ENCODE measurements at places on chromosomes 2 and 18.

DNA sequence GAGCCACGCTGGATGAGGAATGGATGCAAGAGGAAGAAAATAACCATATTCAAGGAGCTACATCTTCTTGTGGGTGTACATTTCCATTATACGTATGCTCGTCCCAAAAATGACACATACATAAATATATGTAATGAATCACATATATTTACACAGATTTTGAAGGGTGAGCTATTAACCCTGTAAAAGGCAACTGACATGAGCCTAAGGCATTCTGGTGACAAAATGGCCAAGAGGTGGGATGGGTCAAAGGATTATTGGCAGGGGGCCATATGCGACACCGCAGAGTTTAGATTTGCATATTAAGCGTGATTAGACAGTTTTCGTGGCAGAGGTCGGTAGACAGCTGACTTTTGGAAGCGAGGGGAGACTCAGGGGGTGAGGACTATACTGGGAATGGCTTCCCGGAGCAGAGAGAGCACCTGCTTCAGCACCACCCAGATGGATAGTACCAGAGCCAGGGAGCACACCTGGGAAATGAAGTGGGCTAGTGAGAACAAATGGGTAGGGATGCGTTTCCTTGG is 431 bp upstream of the CNRIP1 start:
- no peak for DNase-seq

DNA sequence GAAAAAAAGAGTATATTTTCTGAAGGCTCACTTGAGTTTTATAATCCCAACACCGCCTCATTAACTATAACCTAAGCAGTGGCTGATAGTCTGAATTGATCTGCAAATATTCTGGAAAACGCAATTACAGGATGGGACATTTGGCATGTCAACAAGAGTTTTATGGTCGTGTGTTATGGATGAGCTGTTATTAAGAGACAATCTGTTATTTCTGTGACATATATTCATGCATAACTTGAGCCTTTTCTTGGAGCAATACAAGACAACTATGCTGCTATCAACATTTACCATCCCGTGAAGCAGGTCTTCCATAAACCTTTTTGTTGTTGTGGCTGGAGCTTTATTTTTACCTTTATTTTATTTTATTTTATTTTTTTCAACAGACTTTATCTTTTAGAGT is 164.4 kb downstream of the SCG2 start:
- no peak for DNase-seq

DNA sequence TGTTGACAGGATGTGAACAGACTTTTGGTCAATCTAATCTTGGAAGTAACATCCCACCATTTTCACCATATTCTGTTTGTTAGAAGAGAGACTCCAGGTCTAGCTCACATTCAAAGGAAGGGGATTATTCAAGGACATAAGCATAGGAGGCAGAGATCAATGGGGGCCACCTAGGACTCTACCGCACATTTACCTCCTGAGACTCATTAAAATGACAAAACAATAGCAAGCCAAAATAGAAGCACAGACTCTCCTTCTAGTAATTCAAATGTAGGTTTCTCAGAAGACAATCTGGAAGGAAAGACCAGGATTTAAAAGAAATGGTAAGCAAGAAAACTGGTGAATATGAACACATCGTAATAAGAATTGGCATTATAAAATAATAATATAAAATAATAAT is 156.4 kb upstream of the KYNU start:
- DNase-seq = no peak

DNA sequence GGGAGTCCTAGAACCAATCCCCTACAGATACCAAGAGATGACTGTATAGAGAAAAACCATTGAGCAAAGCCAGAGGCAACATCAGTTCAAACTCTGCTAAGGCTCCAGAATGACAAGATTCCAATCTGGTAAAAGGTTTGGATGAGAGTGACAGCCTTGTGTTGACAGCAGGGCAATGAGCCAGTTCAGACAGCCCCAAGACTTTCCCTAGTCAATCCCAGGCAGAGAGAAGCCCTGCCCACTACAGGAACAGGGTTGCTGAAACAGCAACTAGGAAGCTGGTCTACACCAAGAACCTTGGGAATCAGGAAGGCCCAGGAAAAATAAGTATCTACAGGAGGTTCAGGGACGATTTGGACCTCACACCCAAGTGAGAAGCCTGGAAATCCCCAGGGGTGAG is 3.3 kb downstream of the PSTPIP2 start:
- DNase-seq = no peak

- DNase-seq = no peak
Observed at GRCh38 chr2:30847329-30847728, 40.1 kb upstream of the CAPN13 start.

- DNase-seq = peak; percentile 33
Observed at GRCh38 chr2:150872756-150873395, 385.4 kb upstream of the RND3 start.

DNA sequence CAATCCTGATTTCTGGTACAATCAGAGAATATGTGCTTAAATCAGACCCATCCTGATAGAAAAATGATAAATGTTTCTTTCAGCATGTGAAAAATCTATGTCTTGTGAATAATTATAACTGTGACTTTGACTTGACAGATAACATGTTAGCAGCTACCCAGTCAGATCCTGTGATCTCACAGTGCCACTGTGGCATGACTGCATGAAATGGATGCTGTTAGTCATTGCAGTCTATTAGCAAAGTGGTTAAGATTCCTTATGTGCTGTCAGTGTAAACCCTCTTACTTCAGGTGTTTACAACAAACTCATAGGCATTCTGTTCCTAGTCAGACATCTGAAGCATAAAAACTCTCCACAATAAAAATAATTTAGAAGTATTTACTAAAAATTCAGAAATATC is 244.6 kb upstream of the RND3 start:
- DNase-seq = peak; percentile 54

GRCh38 chr2:235570256-235570655 is 76.4 kb downstream of the AGAP1 start:
- peak; percentile 66 for DNase-seq
